ENCODE measurements at places on chromosomes 2 and 18. TPM values are rescaled to one million over a fixed set of nuclear protein-coding genes. Genes with fewer than 3 reads are reported as not detected.

GRCh38 chr2:106176446-106177099, 17.5 kb downstream of the UXS1 start:
- DNase-seq = no peak

The NT5C1B gene
- not detected for total RNA-seq

The HMSD gene
- 0.26 TPM for total RNA-seq

DNA sequence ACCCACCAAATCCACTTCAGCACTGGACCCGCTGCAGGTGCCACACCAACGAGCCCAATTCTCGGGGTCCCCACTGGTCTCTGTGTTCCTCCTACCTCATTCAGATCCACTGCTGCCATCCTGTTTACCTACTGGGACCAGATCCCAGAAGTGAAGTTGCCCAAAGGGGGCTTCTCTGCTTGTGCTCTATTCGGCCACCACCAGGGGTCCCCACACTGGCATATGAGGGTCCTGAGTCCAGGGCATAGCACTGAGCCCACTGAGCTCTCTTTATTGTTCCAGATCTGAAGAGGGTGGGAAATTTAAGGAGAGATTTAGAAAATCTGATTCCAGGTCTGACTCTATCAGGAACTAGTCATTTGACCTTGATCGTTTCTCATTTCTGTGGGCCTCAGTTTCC, 2.4 kb downstream of the GPR45 start:
- no peak for DNase-seq

The DSG4 gene
- total RNA-seq = under 0.01 TPM

The SMAD2 gene
- 76.6 TPM for total RNA-seq

The ZNF512 gene
- total RNA-seq = 6.4 TPM

DNA sequence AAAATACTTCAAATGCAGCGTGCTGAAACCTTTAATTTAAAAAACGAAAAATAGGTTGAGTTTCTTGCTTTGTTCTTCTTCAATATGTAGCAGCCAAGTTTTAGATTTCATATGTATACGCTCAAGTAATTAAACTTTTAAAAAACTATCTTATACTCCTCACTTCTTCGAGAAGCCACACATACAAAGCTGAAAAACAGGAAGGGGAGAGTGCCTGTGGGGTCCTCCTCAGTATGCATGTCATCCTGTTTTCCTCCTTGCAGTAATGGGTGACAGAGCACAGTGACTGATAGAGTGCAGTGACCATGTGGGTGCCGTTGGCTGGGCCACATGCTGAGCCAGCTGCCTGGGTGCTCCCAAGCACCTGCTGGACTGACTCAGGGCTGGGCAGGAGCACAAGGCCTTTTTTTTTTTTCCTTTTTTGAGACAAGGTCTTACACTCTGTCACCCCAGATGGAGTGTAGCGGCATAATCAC, 33.3 kb downstream of the UXS1 start:
- DNase-seq = no peak

GRCh38 chr2:141079231-141079630, 1051.6 kb downstream of the LRP1B start:
- no peak for DNase-seq

The GKN1 gene
- total RNA-seq = not detected

The ICOS gene
- not detected for total RNA-seq

GRCh38 chr18:54750350-54750749, 77.9 kb upstream of the RAB27B start:
- no peak for DNase-seq

DNA sequence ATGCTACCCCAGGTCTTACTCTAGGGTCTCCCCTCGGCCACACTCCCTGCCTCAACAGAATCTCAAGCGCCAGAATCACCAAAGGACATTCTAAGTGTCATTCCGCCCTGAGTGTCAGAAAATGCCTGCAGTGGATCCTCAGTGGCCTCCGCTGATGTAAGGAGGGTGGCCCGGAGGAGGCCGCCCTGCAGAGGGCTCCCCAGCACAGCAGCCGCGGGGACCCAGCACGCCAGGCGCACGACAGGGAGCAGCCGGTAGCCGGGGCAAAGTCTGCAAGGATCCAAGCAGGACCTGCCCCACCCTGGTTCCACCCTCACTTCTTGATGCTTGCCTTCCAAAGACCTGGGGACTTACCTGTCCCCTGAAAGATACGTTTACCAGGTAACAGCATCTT, 54.2 kb upstream of the ID2 start:
- no peak for DNase-seq

The VRK2 gene
- 67.7 TPM for total RNA-seq

DNA sequence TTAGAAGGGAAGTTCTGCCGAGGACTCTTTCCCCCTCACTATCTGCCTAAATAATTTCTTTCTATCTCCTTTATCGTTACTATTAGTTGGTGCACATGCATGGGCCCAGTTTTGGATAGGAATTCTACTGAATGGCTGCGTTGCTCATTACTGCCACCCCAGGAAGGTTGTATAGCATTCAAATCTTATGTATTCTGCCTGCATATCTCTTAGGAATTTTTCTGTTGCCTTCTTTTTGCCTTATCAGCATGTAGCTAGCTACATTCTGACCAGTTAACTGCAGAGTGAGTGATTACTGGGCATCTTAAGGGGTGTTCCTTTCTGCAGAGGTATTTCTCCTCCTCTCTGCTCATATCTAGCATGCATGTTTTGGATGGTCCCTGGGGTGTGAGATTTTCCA, 239.6 kb downstream of the TDRD15 start:
- DNase-seq = no peak

- no peak for DNase-seq
Observed at GRCh38 chr18:45173799-45174519, 441.3 kb upstream of the SLC14A2 start.

DNA sequence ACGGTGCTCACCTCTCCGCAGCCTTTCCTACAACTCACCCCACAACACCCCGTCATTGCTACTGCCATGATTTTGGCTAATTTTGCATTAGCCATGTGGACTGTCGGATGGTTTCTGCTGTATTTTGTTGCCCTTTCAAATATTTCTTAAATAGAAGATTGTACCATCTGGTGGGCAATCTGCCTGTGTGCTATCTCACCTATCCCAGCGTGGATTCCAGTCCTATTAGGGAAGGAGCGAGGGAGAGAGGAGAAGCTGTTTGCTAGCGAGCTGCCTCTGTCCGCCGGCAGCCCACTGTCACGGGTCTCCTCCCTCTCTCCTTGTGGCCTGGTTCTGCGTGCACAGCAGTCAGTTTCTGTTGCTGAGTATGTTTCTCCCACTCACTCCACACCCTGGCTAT, 336.2 kb downstream of the TXNL1 start:
- no peak for DNase-seq

The MYL12B gene
- 649 TPM for total RNA-seq

The TLX2 gene
- not detected for total RNA-seq

- no peak for DNase-seq
Observed at GRCh38 chr18:45786941-45787340, 38.5 kb upstream of the SIGLEC15 start.

DNA sequence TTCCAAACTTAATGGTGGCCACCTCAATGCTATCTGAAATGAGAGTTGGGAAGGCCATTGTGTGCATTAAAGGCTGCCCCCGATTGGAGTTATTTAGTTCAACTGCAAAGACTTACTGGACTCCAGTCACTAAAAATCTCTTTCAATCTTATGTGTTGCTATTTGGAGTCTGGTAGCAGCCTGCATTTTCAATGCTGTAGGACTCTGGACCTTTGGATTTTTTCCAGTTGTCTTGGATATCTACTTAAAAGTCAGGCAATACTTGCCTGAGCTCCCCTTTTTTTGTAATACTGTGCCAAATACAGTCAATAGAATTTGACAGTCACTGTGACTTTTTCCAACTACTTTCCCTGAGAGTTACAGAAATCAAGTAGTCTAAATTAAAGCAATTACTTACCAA, 281.9 kb downstream of the TRIB2 start:
- no peak for DNase-seq

The SGPP2 gene
- total RNA-seq = 9.7 TPM

DNA sequence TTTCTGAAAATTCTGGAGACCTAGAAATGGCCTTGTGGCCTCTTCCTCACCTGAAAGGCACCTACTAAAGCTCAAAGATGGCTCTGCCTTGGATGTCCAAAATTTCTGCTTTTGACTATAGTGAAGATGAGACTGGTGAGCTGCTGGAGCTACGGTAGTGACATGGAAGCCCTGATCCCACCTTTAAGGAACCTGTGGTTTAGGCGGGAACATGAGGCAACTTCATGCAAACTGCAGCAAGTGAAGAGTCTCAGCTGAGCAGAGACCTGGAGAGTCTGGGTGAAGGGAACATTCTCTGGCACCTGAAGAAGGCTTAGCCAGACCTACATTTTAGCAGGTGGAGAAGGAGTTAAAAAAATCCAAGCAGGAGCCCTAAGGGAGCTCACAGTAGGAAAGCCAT, 40.0 kb downstream of the GORASP2 start:
- no peak for DNase-seq

DNA sequence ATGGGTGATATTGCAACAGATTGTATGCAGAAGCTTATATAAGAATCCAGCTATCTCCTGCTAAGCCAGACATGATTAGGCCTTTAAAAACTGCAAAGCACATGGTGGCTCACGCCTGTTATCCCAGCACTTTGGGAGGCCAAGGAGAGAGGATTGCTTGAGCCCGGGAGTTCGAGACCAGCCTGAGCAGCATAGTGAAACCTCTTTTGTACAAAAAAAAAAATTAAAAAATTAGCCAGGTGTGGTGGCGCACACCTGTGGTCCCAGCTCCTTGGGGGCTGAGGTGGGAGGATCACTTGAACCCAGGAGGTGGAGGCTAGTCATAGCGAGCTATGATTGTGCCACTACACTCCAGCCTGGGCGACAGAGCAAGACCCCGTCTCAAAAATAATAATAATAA, 204.6 kb downstream of the TNS1 start:
- DNase-seq = no peak

The ANKRD30BL gene
- total RNA-seq = not detected

GRCh38 chr18:261398-262073, 6.3 kb downstream of the THOC1 start:
- DNase-seq = no peak

The UBXN4 gene
- 36.6 TPM for total RNA-seq

DNA sequence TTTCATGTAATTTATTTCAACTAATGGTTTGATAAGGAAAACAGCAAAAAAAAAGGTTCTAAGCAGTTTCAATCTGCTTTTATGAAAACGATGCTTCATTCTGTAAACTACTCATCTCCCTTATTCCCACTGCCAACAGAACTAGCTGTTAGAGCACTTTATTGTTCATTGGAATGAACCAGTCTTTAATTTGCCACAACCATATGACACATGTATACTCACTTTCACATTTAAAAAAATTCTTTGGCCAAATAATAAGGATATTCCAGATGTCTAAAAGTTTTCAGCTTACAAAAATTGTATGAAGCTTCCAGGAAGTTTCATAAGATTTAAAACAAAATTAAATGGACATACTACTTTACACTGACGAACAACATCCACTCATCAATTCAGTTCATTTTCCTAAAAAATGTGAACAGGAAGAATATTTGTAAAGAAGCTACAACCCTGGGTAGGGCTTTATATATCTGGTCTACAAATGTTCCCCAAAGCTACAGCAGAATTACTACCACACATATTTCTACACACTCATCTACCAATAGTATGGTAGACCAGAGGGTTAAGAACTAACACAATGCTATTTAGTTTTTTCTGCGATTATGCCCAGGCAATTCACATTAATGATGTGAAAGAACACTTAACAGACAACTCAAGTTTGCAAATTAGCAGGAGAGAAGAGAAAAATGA, 37.7 kb downstream of the ZNF521 start:
- no peak for DNase-seq

DNA sequence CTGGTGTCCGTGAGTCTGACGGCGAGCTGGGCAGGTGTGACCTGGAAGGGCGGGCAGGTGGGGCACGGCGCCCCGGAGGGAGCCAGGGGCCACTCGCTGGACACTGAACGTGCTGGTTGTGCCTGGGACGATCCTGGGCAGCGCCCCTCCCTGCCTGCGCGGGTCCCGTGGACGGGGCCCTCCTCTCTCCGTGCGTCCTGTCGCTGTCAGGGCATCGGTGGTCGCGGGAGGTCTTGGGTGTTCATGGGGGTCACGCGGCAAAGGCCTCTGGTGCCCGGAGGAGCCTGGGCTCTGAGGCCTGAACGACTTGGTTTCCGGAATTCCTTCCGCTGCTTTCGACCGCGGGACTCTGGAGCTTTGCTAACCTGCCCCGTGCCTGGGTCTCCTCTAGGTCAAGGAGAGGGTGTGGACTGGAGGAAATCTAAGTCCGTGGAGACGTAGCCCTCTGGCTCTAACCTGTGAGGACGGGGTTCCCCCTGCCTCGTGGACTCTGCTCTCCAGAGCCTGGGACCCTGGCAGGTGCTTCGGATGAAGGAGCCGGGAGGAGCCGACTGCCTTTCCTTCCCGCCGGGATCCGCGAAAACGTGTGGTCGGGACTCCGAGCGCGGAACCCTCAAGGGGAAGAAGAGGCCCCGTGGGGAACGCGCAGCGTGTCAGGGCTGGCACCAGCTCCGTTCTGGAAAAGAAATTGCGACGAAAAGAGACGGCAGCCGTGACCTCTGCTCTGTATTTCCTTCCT, 14.7 kb downstream of the SOX11 start:
- DNase-seq = no peak

DNA sequence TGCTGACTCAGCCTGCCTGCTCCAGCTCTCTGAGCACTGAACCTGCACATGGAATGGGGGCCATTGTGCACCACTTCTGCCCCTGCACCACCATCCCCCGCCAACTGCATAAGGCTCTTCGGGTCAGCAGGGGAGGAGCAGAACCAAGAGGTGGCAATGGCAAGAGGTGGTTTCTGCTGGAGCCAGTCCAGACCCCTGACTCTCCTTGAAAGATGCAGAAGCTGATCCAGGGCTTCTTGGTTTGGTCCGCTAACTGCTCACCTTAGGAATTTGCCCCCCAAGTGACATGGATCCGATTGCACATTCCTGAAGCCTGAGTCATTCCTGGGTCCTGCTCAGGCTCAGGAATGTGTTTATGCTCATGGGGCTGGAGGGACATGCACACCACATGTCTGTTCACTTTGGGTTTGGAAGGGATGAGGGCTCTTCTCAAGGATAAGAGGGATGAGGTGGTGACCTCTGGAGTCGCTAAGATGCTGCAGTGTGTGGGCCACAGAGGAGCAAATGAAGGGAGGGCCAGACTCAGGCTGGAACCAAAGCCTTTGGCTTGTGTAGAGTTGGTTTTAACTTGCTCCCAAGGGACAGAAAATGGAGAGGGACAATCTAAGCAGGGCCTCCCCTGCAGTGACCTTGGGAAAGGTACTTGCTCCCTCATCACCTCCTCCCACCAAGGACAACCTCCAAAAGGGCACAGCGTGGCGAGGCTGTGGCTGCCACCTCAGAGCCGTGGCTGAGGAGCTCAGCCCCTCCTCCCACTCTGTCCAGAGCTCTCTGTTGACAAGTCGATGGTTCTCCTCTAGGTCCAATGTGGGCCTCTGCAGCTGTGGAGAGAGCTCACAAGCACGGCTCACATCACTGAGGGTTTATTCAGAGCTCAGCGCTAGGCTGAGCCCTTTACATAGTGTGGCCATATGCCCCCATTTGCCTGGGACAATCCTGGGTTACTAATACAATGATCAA, 66.2 kb downstream of the HS1BP3 start:
- DNase-seq = peak; percentile 71

GRCh38 chr2:239264838-239265651, 135.8 kb downstream of the HDAC4 start:
- DNase-seq = peak; percentile 70

- peak; percentile 63 for DNase-seq
Observed at GRCh38 chr2:230068651-230069055, at the start of gene SLC16A14. Gene SLC16A14 (minus strand): TSS chr2:230068924. CDS start chr2:230059352, 9,572 bp downstream.

The ZNG1B gene
- total RNA-seq = 47.0 TPM

Data from bronchial epithelial cell (primary cell).